NB4 (cell line): ENCODE measurements at places on chromosomes 5 and 9.

GRCh38 chr5:14213813-14214585 lies 70.9 kb downstream of the TRIO start:
- DNase-seq: no peak

DNA sequence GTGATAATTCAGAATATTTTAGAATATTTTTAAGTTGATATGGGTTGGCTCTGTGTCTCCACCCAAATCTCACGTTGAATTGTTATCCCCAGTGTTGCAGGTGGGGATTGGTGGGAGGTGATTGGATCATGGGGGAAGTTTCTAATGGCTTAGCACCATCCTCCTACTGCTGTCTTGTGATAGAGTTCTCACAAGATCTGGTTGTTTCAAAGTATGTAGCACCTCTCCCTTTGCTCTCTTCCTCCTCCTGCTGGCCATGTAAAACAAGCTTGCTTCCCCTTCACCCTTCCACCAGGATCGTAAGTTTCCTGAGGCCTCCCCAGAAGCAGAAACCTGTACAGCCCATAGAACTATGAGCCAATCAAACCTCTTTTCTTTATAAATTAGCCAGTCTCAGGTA lies 214.6 kb upstream of the C9orf72 start:
- DNase-seq: peak; percentile 28

GRCh38 chr9:130331573-130331972 lies 66.0 kb downstream of the HMCN2 start:
- no peak for DNase-seq

DNA sequence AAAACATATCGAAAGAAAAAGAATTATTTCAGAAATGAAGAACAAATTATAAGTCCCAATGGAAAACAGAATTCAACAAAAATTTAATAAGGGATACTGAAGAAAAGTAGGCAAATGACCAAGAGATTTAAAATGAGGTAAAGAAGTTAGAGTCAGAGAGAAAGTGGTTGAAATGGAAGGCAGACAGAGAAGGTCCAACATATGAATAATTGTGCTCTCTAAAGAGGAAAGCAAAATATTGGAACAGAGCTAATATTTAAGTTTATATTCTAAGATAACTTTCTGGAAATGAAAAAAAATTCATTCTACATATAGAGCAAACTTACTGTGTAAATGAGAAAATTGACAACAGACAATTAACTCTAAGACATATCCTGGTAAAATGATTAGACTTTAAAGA lies 94.1 kb downstream of the PTCH1 start:
- DNase-seq: no peak

DNA sequence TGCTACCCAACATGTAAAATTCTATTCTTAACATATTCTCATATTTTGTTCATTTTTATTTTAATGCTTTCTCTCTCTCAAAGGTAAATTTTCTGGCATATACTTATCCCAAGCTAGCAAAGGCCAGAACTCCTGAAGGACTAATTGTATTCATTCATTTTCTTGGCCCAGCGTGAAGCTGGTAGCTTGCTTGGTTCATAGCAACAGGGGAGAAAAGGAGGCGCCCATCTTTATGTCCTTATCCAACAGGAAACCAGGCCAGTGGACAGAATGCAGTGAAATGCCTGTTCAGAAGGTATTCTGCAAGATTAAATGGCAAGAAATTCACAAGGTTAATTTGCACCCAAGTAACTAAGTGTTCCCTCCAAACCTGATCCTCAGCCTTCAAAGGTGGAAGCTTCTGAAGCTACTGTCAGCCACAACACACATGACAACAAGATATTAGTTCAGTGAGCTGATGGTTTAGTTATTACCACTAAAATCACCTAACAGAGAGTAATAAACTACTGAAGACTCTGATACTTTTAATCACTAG lies 5.6 kb downstream of the EFNA5 start:
- DNase-seq: no peak
